Endothelial cell of umbilical vein (primary cell): ENCODE measurements at places on chromosomes 12 and 14. TPM values are rescaled to one million over a fixed set of nuclear protein-coding genes. Genes with fewer than 3 reads are reported as not detected.
A peak's percentile ranks its signal among the peaks of the same experiment; 100 is the strongest.

DNA sequence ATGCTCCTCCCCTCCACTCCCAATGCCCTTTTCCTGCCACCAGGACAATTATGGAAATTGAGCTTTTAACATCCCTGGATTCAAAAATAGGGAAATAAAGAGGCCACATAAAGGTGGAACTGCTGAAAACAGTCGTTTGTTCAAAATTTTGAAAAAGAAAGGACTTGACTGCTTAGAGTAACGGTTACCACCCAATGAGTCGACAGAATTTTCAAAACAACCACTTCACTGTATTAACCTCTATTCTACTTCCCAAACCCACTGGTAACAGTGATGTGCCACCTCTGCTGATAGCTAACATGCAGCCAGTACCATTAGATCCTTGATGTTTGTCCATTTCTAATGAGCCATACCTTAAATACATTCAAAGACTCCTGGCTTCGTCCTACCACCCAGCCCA lies 4.9 kb downstream of the ST8SIA1 start:
- no peak for DNase-seq

GRCh38 chr14:60257865-60258264 lies 8.8 kb downstream of the PPM1A start:
- no peak for DNase-seq

DNA sequence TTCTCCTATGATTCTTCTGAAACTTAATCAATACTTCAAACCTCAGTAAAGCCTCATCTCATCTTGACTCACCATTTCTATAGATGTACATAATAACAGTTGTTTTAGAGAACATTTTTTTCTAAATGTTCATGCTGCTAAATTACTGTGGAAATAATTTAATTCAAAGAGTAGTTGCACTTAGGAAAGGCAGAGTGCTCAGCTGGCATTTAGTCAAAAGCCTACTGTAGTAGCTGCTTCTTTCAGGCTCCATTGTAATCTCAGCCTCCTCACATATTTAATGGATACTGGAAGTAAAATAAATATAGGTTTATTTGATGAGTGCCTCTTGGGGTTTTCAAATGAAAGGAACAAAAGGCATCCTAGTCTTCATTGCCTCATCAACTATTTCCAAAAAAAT lies 325.0 kb downstream of the CCER1 start:
- no peak for DNase-seq

DNA sequence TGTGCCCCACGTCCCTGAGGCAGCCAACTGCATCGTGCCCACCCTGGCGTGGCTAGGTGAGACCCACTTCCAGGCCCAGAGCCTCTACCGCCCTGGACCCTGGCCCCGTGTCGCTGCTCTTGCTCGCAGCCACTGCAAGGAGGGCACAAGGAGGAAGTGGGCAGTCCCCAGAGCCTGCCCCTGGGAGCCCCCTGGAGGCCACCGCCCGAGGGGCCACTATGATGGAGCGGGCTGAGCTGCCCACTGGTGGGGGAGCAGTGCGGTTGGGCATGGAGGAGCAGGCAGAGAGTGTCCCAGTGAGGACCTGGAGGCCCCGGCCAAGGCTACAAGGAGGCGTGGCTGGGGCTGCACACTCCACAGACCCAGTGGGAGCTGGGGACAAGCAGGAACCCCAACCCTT lies 323.6 kb downstream of the PCNX1 start:
- DNase-seq = no peak

- no peak for DNase-seq
These were observed 25.5 kb downstream of the MAPKAPK5 start for GRCh38 chr12:111867531-111867930.

- DNase-seq = no peak
These were observed 51.6 kb downstream of the EIF2S3B start for GRCh38 chr12:10557329-10557728.

GRCh38 chr14:34138175-34138574 lies 187.3 kb upstream of the EGLN3 start:
- no peak for DNase-seq

DNA sequence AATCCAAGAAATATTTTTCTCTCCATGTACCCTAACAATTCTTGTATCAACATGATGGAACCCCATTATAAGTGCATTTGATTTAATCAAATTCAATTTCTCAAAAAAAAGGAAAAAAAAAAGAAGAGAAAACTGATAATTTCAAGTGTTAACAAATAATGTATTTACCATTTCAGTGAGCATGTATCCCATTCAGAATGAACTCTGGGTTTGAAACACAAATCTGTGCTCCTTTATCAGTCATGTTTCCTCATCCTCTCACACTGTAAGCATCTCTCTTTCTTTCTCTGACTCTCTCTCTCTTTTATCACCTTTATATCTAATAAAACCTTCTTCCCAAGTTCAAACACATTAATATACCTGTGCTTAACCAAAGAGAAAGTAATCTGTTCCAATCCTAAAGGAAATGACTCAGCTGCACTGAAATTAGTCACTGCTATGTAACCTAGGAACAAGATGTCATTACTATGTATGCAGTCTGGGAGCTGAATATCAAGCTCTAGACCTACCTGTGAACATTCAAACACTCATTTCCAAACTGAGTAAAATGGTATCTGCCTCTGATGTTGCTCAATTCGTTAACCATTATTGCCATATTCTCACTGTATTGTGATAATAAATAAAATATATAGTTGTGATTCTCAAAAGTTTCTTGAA lies 135.0 kb upstream of the LRIG3 start:
- DNase-seq = peak; percentile 90

GRCh38 chr14:103043257-103044015 lies 13.9 kb downstream of the CDC42BPB start:
- no peak for DNase-seq

GRCh38 chr14:69395929-69396328 lies 2.2 kb downstream of the ERH start:
- no peak for DNase-seq

DNA sequence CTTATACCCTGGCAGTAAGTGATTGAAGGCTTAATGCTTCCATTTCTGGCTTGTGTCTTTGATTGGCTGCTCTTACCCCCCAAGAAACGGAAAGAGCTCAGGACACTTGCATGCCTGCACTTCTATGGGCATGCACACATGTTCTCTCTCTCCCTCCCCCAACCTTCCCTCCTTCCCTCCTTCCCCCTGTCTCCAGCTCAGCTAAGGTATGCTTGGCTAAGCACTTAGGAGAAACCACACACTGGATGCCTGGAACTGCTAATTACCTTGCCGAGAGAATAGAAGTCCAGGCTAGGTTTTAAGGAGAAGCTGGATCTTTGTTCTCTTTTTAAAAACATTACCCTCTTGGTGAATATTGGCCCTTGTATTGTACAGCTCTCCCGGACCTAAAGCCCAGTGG lies 1072.8 kb upstream of the TMEM132C start:
- no peak for DNase-seq

DNA sequence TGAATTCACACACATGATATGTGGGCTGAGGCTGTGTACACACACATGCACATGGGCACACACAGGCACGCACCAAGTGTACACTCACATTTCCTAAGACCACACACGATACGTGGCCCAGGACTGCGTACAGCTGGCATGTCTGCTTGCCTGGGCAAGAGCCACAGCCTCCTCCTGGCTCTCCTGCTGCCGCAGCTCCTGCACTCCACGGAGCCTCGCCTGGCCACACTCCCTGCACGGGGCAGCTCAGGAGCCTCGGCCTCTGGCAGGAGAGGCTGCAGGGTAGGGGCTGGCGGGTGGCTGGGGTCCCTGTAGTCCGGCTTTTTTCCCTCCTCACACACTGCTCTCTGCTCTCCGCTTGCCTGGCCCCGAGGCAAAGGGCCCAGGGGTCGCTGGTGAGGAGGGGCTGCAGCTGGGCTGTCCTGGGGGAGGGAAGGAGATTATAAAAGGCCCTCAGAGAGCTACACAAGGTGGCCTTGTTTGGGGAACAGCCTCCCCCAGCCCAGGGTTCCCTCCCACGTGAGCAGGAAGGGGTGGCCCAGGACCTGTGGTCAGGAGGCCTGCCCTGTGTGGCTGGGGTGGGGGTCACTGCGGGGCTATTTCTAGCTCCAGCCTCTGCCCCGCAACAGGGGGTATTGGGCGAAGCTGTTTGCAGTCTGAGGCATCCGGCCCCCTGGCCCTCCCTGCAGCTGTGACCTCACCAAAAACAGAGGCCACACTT lies 89.0 kb upstream of the SFSWAP start:
- DNase-seq = no peak

DNA sequence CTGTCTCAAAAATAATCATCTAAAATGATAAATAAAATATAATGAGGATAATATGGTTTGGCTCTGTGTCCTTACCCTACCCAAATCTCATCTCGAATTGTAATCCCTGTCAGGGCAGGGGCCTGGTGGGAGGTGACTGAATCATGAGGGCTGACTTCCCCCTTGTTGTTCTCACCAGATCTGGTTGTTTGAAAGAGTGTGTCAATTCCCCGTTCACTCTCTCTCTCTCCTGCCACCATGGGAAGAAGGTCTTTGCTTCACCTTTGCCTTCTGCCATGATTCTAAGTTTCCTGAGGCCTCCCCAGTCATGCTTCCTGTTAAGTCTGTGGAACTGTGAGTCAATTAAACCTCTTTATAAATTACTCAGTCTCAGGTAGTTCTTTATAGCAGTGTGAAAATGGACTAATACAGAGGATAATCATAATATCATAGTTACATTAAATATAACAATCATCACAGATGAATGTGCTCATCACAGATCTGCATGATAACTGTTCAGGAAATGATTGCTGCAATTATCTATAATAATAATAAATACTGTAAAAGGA lies 12.6 kb downstream of the EFCAB11 start:
- no peak for DNase-seq

GRCh38 chr12:86801439-86801838 lies 545.2 kb upstream of the MGAT4C start:
- no peak for DNase-seq

GRCh38 chr14:36869125-36869524 lies 207.5 kb downstream of the PAX9 start:
- DNase-seq = no peak

GRCh38 chr14:102551995-102552705 lies 40.3 kb upstream of the RCOR1 start:
- DNase-seq = no peak

DNA sequence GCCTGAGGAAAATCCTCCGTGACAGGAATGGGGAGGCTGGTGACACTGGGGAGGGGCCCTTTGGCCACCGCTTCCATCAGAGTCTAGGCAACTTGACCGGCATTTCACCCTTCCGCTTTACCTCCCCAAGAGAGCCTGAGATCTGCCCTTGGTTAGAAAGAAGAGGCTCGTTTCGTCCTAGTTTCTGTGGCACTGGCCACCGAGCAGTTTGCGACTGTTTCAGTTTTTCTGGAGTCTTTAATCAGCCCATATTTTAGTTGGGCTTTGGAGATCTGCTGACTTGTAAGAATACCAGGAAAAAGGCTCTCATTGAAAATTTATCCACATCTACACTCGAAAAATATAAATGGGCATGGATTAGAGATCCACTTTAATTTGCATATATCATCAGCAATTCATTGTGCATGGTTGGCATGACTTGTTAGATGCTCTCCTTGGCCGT lies 414 bp upstream of the ANKS1B start:
- DNase-seq = peak; percentile 40

DNA sequence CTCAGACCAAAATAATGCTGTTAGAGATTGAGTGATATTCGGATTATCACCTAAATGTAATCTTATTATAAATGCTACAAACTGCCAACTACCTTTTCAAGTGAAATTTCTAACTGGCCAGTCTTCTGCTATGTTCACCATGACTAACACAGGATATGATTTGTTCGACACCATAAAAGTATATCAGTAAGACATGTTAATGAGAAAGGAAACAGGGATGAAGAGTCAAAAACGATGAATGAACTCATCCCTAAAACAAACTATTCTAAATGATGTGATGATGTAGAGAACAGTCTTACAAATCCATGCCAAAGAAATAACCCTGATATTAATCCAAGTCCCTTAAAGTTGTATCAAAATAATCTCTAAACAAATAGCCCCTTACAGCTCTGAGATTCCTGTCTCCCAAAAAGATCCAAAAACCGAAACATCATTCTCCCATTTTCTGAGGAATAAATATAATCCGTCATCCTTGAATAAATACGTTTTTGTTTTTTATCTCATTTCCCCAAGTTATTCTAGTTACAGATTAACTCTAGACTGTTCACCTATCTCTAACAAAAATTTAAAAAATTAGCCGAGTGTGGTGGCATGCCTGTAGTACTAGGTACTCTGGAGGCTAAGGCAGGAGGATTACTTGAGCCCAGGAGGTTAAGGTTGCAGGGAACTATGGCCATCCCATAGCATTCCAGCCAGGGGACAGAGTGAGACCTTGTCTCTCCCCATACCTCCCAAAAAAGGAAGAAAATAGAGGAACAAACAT lies 9.1 kb downstream of the SCAF11 start:
- DNase-seq = peak; percentile 53

GRCh38 chr12:95114766-95115405 lies 41.5 kb upstream of the NR2C1 start:
- no peak for DNase-seq

DNA sequence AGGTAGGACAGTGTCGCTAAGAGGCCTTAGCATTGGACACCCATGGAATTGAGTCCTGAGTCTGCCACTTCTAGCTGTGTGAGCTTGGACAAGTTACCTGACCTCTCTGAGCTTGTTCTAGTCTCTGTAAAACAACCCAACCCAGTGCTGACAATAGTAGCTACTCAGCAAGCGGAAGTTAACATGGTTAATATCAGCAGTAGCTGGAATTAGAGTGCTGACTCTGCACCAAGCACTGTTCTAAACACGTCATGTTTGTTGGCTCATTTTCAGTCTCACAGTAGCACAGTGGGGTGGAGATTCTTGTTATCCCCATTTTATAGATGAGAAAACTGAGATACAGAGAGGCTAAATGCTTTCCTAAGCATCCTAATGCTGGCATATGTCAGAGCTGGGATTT lies 47.5 kb upstream of the RIN3 start:
- no peak for DNase-seq

DNA sequence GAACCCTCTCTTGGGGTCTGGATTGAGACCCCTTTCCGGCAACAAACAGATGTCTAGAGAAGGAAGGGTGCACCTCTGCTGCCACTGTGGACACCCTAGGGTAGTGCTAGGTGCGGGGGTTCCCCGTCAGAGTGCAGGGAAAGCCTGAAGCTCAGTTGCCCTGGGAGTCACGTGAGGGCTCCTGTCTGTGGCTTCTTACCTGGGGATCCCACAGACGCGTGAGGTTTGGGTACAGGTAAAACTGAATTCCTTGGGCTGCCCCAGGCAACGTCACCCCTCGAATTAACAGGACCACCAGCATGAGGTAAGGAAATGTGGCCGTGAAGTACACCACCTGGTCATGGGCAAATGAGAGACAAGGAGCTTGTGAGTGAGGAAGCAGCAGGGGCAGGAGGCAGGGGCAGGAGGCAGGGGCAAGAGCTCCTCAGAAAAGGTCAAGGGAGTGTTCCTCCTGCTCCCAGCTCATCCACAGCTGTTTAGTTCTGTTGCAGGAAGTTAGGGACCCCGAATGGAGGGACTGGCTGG lies 21.0 kb upstream of the SLC6A12 start:
- no peak for DNase-seq

CMA1 gene
- polyA plus RNA-seq = not detected in 2 replicates

EXOC5 gene
- 17.4 and 23.9 TPM in 2 replicates for polyA plus RNA-seq

KCNC2 gene
- not detected in 2 replicates for polyA plus RNA-seq

RAB21 gene
- polyA plus RNA-seq = 1.8 and 1.9 TPM in 2 replicates

TAS2R10 gene
- polyA plus RNA-seq = 0.11 and 0.22 TPM in 2 replicates

LIN7A gene
- polyA plus RNA-seq = 0.73 and 1.6 TPM in 2 replicates

GPRC5A gene
- 82.9 and 86.4 TPM in 2 replicates for polyA plus RNA-seq

KERA gene
- not detected in 2 replicates for polyA plus RNA-seq

SLC17A8 gene
- not detected in 2 replicates for polyA plus RNA-seq

MANSC4 gene
- polyA plus RNA-seq = 0.11 TPM in 1 of 2 replicates, not detected in the other

KRT78 gene
- not detected in 2 replicates for polyA plus RNA-seq

IFT43 gene
- 36.9 and 39.0 TPM in 2 replicates for polyA plus RNA-seq

PLEK2 gene
- polyA plus RNA-seq = 0.84 and 1.4 TPM in 2 replicates

PROX2 gene
- 0.01 TPM in 1 of 2 replicates, not detected in the other for polyA plus RNA-seq

NEUROD4 gene
- polyA plus RNA-seq = not detected in 2 replicates

PRH2 gene
- polyA plus RNA-seq = 0.21 TPM in 1 of 2 replicates, not detected in the other

TPPP2 gene
- polyA plus RNA-seq = not detected in 2 replicates

KCNH3 gene
- polyA plus RNA-seq = 0.13 and 0.14 TPM in 2 replicates

CCDC184 gene
- polyA plus RNA-seq = 0.27 and 0.39 TPM in 2 replicates
